ENCODE measurements at places on chromosomes 4 and X.

DNA sequence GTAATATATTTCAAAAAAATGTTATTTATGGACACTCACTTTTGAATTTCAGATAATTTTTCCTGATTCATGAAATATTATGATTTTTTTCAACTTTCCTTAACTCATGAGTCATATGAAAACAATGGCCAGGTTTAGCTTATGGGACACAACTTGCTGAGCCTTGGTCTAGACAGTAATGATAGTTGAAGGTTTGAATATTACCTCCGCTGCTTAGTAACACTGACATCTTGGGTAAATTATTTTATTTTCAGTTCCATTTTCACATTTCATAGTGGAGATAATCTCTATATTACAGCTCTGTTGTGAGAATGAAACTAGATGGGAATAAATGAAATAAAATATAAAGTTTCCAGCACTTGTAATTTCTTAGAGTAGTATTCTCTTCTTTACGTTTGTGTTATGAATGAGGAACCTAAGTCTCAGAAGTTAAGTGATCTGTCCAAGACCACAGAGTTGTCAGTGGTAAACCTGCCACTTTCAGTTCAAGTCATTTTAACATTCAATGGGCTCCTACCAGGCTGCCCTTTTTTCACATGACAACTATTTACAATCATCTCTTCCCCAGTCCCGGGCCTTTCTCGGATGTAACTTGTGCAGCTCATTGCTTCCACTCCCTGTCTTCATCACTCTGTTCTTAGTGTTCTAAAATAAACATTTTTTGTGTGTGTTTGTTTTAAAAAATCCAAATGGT lies 46.8 kb upstream of the GC start:
- DNase-seq: no peak

GRCh38 chrX:79065696-79066095 lies 78.8 kb upstream of the GPR174 start:
- no peak for DNase-seq

- DNase-seq: no peak
Observed at GRCh38 chrX:119669424-119670037, 23.4 kb downstream of the SEPTIN6 start.

- DNase-seq: no peak
Observed at GRCh38 chr4:149168645-149169044, 647.0 kb downstream of the IQCM start.

- DNase-seq: no peak
Observed at GRCh38 chrX:104621781-104622180, 55.8 kb downstream of the IL1RAPL2 start.

DNA sequence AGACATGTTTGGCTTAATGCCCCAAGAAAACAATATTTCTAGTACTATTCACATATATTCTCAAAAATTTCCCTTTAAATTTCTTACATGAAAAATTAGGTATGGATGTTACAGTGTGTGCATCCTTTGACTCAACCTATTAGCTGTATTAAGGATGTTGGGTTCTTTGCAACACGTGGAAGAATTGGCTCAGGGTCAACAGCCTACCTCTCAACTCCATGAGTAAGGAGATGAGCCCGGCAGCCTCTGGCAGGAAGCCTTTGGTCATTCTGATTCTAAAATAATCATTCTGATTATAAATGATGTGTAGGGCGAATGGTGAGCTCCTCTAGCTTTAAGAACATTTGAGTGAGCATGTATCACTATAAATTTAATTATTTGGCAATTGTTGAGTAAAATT lies 148.0 kb upstream of the WDFY3 start:
- DNase-seq: no peak

DNA sequence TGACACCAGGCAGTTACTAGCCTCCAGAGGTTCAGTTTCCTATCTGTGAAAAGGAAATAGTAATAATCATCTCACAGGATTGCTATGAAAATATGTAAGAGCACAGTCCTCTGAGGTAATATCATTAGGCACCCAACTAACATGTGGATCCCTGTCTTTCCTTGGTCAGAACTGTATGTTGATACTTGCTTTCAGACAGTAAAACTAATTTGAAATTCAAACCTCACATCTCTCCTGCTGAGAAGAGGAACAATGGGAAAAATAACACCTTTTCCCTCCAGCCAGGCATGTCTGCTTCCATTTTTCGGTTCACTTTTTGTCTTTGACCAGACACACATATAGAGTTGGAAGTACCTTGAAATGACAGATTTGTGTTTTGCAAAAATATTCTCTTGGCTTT lies 262.7 kb downstream of the IL15 start:
- DNase-seq: no peak

DNA sequence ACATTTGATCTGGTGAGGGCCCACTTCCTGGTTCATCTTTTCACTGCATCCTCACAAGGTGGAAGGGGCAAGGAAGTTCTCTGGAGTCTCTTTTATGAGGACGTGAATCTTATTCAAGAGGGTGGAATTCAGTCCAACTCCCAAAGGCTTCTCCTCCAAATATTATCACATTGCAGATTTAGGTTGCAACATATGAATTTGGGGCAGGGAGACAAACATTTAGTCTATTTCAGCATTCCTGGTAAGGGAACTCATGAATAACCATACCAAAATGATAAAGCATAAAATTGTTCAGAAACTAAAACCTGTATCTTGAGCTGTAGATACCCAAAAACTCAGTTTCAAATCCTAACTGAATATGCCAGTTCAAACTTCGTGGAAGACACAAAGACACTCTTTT lies 246.8 kb downstream of the QDPR start:
- DNase-seq: no peak

- DNase-seq: no peak
Observed at GRCh38 chrX:113412106-113412505, 571.5 kb upstream of the AMOT start.

- DNase-seq: no peak
Observed at GRCh38 chr4:40299811-40300292, 35.3 kb upstream of the CHRNA9 start.

GRCh38 chr4:150078041-150078578 lies at the start of gene DCLK2:
Gene DCLK2, plus strand, starts transcription at chr4:150078445. Its CDS starts 583 bp downstream, at chr4:150079028.
- DNase-seq: peak; percentile 48

DNA sequence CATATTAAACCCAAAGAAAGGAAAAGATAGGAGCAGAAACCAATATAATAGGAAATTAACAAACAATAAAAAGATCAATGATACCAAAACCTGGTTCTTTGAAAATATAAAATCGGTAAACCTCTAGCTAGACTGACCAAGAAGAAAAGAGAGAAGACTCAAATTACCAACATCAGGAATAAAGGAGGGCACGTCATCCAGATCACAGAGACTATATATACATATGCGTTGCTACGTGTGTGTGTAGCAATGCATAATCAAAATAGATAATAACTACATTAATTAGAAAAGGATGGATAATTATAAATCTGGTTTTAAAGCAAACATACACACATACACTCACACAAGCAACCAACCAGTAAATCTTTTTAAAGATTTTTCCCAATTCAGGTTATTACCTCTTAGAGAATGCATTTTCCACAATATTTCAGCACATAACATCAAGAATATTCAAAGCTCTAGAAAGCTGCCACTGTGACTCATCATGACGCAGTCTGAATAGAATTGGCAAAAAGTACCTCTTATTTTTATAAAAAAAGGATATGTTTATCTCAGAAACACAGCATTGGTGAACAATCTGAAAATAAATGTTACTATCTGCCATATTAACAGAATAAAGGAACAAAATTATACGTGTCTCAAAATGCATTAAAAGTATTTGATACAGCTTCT lies 41.4 kb upstream of the USP9X start:
- no peak for DNase-seq

DNA sequence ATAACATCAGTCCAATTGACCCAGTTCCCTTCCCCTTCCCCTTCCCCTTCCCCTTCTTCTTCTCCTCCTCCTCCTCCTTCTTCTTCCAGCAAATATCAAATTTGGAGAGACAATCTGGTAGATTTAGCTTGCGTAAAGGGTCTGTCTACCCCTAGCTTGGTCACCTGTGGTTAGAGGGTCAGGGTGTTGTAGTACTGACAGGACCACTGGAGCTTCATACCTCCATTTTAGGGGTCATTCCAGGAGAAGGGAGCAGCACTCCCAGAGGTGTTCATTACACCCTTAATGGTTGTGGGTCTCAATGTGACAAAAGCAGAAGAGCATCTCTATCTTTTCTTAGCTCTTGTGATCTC lies 3.7 kb upstream of the FGB start:
- DNase-seq: no peak

DNA sequence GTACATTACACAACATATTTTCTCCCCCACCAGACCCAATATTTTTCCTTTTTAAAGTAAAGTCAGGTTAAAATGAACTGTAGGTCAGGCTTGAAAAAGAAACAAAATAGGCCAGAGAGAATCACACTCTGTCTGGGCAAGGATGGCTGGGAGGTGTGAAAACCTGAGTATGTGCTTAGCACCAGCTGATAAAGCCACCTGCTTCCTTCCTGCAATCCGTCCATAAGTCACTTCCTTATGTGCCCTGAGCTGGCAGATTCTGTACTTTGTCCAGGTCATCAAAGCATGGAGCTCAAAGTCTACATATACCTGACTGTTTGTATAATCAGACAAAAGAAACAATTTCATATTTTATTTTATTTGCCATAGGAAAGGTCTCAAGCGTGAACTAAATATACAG lies 37.7 kb downstream of the ANTXR2 start:
- no peak for DNase-seq

- no peak for DNase-seq
Observed at GRCh38 chr4:2142630-2143427, 83.7 kb downstream of the NAT8L start.
